GM13977 (cell line): ENCODE measurements at places on chromosomes 2 and 18.

DNA sequence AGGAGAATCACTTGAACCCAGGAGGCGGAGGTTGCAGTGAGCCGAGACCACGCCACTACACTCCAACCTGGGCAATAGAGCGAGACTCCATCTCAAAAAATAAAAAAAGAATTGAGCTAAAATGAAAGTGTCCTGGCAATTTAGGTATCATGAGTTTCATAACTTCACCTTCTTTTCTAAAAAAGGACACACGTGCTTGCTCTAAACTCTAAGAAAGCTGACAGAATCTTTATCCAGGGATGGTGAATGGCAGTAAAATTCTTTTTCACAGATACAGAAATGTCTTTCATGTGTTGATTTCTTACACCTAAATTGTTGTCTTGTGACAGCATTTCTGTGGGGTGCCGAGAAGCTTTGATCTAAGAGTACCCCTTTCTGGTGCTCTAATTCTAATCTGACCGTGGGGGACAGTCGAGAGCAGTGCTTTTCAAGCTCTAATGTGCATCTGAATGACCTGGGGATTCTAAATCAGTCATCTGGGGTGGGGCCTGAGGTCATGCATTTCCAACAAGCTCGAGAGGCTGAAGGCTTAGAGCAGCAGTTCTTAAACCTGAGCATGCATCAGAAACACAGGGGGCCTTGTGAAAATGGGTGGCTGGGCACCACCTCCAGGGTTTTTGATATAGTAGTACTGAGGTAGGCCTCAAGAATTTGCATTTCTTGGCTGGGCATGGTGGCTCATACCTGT is 42.1 kb upstream of the REL start:
- DNase-seq, result peak; percentile 42

GRCh38 chr2:62931536-62931935 is 119.1 kb upstream of the OTX1 start:
- no peak for DNase-seq

DNA sequence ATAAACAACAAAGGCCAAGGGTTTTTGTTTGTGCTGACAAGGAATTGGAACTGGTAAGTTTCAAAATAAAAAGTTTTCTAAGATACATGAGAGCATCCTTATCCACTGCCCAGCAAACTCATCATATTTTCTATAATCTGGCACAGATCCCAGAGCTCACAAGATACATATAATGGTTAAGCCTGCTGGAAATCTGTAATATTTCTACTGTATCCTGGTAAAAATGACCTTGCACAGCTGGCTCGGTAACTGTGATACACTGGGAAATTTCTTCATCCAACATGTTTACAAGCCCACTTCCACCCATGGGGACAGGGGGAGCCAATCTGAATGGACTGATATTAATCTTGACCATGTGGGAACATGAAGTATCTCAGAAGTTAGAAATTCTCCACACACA is 425.4 kb upstream of the MMADHC start:
- no peak for DNase-seq

DNA sequence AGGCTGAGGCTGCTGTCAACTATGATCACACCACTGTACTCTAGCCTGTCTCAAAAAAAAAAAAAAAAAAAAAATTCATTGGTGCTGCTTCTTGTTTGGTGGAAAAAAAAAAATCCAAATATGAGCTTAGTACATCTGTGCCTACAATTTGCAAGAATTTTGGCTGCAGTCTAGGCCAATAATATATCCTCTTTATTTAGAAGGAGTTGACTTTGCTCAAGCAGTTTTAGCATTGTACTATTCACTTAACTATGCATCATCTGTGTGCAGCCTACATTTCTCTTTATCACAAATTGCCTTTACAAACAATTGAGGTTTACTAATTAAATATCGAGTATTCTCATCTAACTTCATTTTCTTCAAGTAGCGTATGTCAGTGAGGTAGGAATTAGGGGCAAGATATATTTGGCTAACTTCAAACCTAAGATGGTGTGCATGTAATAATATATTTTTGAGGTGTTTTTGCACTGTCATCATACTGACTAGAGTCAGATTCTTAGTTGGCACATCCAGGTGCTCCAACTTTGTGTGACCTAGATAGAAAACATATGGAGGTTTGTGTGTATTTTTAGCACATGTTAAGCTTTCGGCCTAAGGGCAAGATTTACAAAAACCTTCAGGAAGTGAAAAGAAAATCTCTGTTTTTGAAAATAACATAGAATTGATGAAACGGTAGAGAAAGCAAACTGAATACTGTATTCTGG is 51.8 kb downstream of the PMS1 start:
- DNase-seq, result no peak

- peak; percentile 35 for DNase-seq
Observed at GRCh38 chr2:175251425-175252041, 70.0 kb upstream of the ATP5MC3 start.

DNA sequence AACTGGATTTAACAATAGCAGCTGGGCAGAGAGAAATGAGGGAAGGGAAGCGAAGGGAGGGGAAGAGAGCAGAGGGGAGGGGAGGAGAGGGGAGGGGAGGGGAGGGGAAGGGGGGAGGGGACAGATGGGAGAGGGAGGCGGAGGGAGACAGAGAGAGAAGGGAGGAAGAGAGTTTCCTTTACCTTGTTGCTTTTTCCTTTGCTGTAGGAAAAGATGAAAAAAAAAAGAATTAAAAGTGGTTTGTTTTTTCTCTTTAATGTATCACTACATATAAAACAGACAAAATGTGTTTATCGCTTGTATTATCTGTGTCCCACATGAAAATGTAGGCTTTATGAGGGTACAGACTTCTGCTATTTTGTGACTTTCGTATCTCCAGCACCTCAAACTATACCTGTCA is 190.4 kb upstream of the KYNU start:
- DNase-seq, result no peak

DNA sequence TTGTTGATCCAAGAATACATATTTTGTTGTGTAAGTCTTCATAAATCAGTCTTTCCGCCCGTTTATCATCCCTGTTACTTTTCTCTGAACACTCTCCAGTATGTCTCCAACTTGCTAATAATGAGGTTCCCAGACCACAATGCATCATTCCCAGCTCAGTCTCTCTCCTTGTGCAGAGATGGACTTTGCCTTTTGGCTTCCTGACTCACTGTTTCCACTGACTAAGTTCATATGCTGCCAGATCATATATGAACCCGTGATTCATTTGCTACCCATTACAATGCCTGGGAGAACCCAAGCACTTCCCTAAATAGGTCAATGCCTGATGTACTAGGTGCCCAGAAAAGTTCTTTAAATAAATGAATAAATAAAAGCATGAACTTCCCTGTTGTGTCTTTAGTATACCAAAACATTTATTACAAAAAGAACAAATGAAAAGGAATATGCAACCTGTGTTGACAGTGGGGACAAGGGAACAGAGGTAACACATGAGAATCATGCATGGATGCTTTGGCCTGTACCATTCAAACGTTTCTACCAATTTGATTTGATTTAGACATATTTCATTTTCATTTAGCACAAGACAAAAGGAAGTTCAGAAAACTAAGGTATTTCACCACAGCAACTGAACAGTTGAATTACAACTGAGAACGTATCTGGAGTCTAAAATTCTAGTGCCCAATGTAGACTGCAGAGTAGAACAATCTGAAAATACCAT is 215.4 kb upstream of the HNRNPA3 start:
- DNase-seq, result no peak

DNA sequence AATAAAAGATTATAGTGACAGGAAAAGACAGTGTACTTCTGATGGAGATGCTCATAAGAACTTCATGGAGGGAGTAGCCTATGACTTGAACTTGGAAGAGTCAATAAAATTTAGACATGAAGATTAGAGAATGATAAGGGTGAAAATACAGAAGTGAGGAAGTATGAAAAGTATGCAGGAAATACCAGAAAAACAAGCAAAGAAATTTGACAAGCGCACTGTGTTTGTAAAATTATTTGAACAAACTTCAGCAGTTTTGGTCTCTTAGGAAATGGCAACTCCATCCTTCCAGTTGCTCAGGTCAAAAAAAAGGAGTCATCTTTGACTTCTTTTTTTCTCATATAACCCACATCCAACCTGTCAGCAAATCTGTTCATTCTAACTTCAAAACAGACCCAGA is 864.0 kb upstream of the ZEB2 start:
- DNase-seq, result no peak

DNA sequence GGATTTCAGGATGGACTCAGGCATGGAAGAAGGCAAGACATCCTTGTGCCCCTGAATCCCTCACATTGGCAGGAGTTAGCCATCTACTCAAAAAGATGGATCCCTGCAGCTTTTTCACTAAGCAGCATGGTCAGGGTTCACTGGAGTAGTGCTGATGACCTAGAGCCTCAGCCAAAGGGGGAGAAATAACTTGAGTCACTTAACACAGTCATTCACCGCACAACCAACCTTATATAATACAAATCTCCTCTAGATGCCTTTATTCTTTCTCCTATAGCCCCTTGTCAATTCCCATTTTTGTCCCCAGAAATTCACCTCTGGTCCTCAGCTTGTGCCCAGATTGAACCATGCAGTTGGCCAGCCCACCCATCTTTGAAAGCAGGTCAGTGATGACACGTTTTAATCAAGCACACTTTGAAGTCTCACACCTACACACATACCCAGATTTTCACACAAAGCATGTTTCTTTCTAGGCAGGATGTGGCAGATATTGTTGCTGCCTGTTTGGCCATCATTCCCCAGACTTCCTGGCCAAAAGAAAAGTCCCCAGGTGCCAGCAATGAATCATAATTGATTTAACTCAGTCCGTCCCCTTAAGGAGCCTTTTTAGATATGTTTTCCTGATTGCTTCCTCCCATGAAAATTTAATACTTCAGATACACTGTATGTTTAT is 84.2 kb downstream of the LBH start:
- DNase-seq, result no peak

DNA sequence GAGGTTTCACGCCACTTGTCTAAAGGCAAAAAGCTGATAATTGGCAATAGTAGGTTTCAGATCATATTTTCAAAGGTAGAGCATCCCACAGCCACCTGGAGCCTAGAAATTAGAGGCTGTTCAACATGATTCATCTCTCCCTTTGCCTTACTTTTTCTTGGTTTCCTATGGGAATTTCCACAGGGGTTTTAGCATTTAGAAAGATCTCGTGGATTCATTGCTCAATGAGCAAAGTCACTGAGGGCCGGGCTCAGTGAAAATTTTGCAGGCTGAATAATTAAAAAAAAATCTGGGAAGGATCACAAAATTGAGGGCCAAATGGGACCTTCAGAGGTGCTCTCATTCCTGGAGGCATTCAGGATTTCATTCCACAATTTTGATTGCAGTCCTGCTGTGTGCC is 137.1 kb downstream of the VAPA start:
- no peak for DNase-seq

DNA sequence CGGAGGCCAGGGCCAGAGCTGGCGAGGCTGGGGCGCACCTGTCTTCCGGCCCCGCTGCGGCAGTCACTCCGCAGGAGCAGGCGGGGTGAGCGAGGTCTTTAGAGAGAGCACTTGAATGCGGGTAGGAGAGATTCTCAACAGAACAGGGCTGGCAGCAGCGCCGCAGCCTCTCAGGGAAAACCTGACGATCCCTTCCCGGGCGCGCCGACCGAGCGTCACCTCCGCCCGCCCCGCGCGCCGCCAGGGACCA is 526 bp downstream of the PRKRA start:
- DNase-seq, result peak; percentile 79

- DNase-seq, result no peak
Observed at GRCh38 chr2:105127289-105127915, 89.5 kb downstream of the MRPS9 start.

DNA sequence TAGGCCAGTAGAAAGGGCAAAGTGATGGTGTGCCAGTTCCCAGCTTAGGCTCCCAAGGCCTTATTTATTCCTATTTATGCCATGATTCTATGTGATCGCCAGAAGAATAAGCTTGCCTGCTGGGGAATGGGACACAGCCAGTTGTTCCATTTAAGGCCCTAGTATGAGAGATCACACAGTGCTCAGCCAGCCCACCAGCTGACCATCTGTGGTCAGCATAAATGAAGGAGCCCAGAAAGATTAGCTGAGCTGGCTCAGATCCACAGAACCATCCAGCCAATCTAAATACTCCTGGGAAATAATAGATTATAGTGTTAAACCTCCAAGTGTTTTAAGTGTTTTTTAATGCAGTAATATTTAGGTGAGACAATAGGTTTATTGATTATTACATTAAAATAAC is 12.6 kb upstream of the L3MBTL4 start:
- no peak for DNase-seq

DNA sequence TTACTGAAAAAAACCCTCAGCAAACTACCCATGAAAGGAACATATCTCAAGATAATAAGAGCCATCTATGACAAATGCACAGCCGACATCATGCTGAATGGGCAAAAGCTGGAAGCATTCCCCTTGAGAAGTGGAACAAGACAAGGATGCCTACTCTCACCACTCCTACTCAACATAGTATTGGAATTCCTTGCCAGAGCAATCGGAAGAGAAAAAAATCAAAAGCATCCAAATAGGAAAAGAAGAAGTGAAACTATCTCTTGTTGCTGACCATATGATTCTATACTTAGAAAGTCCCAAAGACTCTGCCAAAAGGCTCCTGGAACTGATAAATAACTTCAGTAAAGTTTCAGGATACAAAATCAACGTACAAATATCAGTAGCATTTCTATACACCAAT is 40.6 kb upstream of the MSTN start:
- no peak for DNase-seq

DNA sequence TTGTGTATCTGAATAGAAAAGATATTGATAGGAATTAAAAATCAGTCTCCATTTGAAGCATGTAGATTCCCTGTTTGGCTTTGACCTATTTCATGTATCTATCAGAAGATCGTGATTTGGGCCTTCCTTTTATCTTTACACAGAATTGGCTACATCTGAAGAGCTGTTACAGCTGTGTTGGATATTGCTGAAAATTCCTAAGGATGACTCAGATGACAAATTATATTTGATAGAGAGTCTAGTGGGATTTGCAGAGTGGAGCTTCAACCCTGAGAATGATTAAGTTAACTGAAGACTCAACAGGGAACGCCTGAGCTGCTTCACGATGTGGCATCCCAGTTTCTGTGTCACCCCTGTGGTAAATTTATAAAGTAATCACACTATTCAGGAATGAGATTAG is 4.9 kb upstream of the COL3A1 start:
- no peak for DNase-seq

GRCh38 chr2:233088972-233089345 is 28.8 kb downstream of the INPP5D start:
- no peak for DNase-seq
